ENCODE measurements at places on chromosomes 3 and 15.

DNA sequence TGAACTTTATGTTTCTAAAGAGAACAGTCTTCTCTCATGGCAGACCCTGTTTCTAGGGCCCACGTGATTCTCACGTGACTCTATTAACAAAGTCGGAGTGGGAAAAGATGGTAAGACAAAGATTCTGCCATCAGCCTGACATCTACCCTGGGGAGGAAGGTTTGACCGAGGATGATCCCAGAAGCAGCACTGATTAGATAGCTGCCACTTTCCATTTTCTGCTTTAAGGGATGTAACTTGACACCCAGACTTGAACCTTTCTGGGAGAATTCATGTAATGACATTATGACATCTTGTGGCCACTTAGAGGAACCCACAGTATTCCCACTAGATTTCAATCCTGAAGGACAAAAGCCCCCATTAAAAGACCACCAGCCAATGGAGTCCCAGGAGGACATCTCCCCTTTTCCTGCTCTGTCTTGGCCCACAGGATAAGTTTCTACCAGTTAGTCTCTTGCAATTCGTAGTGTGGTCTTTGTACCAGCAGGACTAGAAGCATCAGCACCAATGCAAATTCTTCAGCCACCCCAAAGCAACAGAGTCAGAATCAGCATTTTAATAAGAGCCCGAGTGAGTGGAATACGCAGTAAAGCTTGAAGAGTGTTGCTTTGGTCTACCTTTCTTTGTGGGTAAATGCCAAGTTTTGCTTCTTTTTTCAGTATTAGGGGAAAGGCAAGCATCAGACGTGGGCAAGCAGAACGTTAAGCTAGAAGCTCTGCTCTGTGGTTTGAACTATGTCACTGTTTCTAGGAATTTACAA lies 480.5 kb upstream of the PROK2 start:
- DNase-seq: no peak

DNA sequence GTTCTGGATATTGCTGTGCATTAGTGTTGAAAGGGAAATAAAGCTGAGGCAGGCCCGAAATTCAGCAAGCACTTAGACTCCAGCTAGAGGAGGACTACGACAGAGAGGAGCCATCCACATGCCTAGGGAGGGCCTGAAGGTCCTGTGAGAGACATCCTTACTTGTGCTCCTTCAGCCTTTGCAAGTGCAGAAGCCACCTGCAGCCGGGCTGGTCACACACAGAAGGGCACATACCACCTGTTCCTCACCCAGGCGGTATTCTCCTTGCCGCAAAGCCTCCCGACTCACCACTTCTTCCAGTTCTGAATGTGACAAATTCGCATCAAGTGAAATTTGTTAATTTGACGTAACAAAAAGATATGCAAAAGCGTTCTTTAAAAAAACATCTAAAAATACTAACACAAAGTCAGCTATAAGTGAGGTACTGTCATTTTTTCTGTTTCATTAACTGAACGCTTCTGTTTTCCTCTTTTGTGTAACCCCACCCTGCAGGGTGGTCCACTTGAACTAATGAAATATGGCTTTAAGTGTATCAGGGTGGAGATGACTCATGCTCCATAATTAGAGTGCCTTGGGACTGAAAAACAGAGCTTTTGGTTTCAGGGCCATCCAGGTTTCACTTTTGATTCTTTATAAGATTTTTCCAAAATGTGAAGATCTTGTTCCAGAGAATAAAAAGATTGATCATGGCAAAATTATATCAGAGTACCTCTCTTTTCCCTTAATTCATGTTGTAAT lies 467.9 kb upstream of the ATP11B start:
- DNase-seq: no peak

- no peak for DNase-seq
These were observed 46.8 kb downstream of the PDHB start for GRCh38 chr3:58386626-58387365.

- no peak for DNase-seq
These were observed 1001.4 kb downstream of the SQOR start for GRCh38 chr15:46636206-46636605.

DNA sequence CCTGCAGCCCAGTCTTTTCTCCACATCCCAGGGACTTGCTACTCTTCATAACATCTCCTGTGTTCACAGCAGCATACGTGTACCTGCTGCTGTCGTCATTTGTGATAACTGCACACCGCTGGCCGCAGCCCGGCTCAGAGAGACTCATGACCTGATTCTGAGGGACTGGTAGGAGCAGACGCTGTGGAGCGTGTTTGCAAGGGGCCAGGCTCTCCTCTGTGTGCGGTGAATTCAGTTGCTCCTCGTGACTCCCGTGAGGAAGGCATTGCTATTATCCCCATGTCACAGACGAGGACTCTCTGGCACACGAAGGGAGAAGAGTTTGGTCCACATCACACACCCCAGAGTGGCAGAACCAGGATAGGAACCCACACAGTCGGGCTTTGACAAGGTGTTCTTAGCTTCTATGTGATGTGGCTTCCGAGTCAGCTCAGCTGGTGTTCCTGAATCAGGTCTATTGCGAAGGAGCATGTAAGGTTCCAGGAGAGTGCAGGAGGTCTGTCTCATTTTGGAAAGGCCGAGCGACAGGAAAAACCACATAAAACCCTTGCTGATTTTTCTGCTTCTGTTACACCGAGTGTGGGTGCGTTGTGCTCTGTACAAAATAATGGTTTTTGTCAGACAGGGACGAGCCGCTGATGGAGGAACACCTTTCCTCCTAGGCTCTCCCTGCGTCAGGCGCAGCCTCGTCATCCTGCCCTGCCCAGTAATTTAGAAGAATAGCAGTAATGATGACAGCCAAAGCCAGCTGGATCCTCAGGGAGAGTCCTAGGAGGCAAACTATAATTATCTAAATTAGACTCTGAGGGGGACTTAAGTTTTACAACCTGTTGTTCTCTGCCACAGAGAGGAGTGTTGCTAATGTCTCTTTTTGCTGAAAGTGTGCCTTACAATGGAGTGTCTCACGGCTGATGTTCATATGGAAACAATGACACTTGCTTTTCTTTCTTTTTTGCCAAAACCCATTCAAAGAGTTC lies 157.5 kb upstream of the RGMA start:
- DNase-seq: no peak

- no peak for DNase-seq
These were observed 597.2 kb upstream of the AGTR1 start for GRCh38 chr3:148100476-148100875.

- no peak for DNase-seq
These were observed 209.9 kb upstream of the SEMA6D start for GRCh38 chr15:47507221-47507985.

GRCh38 chr3:27578032-27578431 lies 93.8 kb upstream of the SLC4A7 start:
- no peak for DNase-seq

DNA sequence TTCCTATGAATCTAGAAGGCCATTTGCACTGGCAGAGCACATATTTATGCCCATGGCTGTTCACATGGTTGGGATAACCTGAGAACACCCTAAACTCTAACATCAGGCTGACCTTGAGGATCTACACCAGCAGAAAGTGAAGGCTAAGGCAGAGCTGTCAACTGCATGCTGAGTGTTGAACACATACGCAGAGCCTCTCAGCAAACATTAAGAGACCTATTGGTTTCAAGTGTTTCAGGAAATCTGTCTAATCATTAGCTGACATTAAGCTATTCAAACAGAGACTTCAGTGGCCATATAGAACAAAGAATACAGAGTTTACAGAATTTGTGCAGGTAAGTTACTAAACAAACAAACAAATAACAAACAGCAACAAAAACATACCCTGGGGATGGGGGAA lies 16.1 kb upstream of the SEC61A1 start:
- DNase-seq: no peak

DNA sequence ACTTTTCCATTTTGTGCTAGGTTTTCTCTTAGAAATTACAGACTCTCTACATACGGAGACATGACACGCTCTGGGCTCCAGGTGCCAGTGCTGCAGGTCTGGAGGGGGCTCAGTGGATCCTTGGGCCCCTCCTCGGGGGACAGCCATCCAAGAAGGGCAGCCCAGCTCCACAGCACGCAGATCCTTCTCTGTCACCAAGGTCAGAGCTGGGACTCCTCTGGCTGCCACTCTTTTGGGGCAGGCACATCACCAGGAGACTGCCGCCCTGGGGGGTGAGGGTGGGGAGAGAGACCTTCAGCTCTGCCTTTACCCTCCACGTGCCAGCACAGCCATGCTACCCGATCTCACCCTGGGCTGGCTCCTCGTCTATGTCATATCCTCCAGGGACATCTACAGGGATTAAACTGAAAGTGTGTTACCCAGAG lies 65.6 kb downstream of the ATP10A start:
- DNase-seq: no peak

DNA sequence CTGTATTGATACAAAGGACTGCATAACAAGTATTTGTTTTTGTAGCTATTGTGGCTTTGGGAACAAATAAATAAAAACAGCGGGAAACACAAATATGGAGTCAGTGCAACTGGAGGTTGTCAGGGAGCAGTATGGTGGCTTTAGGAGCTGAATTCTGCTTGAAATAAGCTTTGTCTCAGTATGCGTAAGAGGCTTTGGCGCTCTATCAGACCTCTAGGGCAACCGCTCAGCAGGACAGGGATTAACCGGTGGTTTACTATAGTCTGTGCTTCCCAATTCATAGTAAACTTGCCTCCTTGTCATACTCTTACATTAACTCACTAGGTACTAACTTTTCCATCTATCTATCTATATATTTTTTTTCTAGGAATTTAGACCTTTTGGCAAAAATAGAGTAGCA lies 104.6 kb downstream of the ZIC1 start:
- DNase-seq: no peak

- no peak for DNase-seq
These were observed 479.0 kb downstream of the FOXP1 start for GRCh38 chr3:71104556-71104955.

DNA sequence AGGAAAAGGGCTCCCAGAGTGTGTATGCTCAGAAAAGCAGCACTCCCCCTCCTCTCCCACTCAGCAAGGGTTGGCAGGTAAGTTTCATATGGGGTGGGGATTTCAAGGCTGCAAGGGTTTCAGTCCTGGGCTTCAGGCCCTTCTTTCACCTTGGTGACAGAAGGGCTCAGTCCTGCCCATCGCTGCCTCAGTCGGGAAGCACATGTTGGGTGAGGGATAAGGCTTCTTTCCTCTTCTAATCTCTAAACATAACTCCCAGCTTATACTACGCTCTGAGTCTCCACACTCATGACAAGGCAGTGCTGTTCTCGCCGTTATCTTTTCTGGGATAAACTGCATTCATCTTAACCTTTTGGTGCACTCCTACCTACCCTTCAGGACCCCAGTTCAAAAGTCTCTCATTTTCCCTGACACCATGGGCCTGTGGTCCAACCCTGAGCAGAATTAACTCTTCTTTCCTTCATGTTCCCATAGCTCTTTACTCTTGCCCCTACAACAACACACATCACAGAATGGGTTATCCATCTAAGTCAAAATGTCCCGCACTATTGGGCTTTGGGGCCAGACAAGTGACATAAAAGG lies 17.0 kb downstream of the RAB43 start:
- DNase-seq: no peak

- DNase-seq: peak; percentile 36
These were observed 33.8 kb downstream of the SLC9A9 start for GRCh38 chr3:143814443-143814889.

GRCh38 chr3:193788189-193788991 lies 195.4 kb downstream of the OPA1 start:
- DNase-seq: peak; percentile 35

- DNase-seq: no peak
These were observed 16.0 kb downstream of the CAPN3 start for GRCh38 chr15:42375252-42375651.

DNA sequence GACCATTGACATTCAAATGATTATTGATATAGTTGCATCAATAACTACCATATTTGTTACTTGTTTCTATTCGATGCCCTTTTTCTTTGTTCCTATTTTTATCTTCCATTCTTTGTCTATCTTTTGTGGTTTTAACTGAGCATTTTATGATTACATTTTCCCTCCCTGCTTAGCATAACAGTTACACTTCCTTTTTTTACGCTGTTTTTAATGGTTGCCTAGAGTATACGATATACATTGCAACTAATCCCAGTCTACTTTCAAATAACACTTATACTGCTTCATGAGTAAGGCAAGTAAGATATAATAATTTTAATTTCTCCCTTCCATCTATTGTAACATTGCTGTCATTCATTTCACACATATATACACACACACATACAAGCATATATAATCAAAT lies 26.3 kb downstream of the COL6A6 start:
- DNase-seq: no peak

GRCh38 chr3:89580859-89581258 lies 473.4 kb downstream of the EPHA3 start:
- DNase-seq: no peak

Measured in activated CD4-positive, alpha-beta memory T cell treated with anti-CD3 and anti-CD28 coated beads for 36 hours (primary cell).